Left ventricle myocardium superior (tissue), 1 donor: ENCODE measurements at places on chromosomes 6 and 20. TPM values are rescaled to one million over a fixed set of nuclear protein-coding genes. Genes with fewer than 3 reads are reported as not detected.

- DNase-seq = peak; percentile 32
These were observed 643 bp upstream of the SLC35D3 start for GRCh38 chr6:136921381-136921935.

DNA sequence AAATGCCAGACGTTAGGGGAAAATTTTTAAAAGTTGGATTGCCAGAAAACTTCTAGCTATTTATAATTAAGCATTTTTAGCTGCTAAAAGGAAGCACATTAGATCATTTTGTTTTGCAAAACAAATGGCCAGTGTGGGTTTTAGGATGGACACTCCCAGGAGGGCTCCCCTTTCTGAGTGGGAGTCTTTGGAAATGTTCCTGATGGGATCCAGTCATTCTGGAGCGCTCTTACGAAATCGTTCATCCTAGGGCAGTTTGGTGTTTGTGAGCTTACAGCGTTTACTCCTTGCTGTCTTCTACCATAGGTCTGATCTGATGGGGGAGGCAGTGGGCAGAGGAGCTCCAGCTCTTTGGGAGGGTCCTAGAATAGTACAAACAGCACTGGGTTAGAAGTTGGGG is 14.7 kb downstream of the GNAS start:
- no peak for DNase-seq

DNA sequence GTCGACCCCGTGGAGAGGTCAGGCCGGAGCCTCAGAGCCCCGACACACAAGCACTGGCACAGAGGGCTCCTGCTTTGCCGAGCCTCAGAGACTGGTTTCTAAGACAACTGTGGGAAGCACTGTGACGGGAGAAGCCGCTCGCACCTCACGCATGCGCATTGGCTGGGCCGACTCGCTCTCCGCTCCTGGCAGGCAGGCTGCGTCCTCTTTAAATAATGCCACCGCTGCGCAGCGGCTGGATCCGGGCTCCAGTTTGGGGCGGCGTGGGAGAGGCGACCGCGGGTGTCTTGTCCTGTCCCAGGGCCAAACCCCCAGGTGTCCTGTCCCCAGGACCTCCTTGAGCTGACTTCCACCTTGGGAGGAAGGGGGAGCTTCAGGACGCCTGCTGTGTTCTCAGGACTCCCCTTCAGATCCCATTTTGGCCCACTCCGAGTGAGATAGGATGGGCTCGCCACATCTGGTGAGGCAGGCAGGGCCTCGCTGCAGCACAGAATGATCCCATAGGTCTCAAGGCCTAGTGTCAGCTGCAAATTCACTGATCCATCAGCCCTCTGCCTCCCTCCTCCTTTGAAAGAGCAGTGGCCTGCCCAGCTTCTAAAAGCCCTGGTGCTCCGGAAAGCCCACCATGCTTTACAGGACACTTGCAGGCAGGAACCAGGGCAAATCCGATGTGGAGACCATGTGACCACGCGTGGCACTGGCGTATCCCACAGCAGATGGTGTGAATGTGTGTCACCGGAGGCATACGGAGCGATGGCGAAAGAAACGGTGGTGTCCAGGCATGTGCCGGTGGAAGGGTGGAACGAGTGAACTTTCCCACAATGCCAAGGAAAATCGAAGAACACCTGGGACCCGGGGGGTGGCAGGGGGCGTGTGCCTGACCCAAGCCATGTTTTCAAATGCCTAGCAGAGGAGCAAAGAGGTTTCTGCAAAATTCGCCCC is 169.3 kb upstream of the ZNF337 start:
- DNase-seq = peak; percentile 90

GRCh38 chr6:37038292-37039198 is 33.1 kb downstream of the FGD2 start:
- peak; percentile 71 for DNase-seq

DNA sequence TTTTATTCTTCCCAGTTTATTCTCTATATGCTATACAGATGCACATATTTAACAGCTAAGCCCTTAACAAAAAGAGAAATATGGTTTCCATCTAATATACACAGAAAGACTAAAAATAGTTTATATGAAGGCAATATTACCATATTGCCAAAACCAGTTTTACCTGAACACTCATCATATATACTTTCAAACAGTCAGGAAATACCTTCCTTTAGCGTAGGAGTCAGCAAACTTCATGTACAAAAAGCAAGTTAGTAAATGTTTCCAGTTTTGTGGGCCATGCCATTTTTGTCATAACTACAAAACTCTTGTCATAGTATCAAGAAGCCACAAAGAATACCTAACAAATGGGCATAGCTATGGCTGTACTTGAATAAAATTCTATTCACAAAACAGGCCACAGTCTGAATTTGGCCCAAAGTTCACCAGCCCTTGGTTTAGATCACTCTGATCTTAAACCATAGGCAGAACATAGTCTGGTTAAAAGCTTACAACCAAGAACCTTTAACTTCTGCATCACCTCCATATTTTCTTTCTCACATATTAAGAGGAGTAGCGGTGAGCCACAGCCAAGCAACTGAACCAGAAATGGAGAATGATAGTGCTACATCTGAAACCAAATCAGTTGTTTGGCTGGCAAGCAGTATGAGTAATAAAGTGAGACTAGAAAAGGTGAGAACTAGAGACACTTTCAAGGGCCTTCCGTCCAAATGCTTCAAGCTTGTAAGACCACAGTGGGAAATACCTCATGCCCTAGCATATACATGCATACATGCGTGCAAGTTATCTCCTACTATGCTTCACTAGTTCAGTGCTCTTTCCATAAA is 116.6 kb downstream of the PTPRK start:
- no peak for DNase-seq

GRCh38 chr20:21159658-21160380 is 33.9 kb downstream of the KIZ start:
- no peak for DNase-seq

CAGE1 gene
- not detected for total RNA-seq

DNA sequence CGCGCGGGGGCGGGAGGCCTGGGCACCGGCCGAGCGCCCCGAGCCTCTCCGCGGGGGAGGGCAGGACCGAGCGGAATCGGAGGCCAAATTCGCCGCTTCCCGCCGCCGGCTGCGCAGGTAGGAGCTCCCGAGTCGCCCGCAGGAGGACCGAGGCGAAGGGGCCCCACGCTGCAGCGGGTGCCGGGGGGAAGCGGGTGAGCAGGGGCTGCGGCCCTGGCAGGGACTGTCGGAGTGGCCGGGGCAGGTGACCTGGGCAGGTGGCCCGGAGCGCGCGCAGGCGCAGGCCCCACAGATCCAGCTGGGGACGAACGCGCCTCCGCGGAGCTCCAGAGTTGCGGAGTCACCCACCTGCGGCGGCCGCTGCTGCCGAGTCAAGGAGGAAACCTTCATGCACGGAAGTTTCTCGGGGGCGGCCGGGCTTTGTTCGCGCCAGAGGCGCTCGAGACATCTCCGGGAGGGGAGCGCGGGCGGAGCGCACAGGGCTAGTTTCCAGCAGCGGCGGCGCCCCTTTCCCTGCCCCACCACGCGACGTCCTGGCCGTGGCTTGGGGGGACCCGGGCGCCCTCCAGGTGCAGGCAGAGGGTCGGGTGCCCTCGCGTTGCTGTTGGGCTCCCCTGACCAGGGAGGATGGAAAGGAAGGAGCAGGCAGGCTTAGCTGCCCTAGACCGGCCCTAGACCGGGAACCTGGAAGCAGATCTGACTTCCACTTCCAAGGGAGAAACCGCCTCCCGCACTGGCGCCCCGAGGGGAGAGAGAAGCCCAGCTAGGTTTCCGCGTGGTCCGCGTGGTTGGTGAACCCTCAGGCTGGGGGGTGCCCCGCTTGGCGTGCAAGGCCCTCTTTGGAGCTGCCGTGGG is 590 bp downstream of the SLCO4A1 start:
- DNase-seq = no peak

BPIFB1 gene
- not detected for total RNA-seq

DNA sequence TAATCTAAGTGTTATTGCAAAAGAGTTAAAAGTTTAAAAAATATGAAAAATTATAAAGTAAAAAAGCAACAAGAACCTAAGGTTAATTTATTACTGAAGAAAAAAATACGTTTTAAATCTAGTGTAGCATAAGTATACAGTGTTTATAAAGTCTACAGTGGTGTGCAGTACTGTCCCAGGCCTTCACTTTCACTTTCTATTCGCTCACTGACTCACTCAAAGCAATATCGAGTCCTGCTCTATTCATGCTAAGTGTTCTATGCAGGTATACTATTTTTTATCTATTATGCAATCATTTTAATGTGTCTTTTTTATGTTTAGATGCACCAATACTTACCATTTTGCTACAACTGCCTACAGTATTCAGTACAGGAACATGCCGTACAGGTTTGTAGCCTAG is 113.0 kb downstream of the MANEA start:
- no peak for DNase-seq

DNA sequence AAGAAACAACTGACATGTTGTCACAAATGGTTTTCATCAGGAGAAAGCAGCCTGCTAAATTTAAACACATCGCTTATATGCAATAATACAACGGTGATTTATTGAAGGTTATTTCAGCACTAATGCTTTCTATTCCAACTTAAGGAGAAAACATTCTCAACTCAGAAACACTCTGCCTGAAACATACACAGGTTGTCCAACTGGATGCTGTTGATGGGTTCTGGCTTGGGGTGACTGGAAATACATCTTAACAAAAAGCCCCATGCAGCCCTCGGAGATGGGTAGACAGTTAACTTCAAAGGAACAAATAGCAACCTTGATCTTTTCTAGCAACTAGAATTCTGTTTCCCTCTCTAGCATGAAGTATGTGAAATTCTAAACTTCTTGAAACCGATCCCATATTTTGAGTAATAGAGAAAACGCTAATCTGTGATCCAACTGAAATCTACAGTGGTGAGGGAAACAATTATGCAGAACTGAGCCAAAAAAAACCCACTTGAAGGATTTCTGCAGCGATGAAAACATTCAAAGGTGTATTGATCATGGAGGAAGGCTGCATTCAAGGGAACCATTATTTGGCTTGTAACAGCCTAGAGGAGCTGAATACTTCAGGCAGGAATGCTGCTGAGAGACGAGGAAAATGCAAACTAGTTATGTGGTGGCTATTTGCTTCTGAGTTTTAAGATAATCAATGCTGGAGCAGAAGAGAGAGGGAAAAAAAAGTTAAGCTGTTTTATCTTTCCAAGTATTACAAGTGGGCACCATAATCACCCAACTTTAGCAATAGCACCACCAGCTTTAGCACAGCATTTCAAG is 6.9 kb downstream of the ZMYND8 start:
- DNase-seq = no peak

GRCh38 chr20:2283706-2284423 is 11.9 kb upstream of the TGM3 start:
- no peak for DNase-seq

TCF15 gene
- total RNA-seq = 11.8 TPM

DNA sequence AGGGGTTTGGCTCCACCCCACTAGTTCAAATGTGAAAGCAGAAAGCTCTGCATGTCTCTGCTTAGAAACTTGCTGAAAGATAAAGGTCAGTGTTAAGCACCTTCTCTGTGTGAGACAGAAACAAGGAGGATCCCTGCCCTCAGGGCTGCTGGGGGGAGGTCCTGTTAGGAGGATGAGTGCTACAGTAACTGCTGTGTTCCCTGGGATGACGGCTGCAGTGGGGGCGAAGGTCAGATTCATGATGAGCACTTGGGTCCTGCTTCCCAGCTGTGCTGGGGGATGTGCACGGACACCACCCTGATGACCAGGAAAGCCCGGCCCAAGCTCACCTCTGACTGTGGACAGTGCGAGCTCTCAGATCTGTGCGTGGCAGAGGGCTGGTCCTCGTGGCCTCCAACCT is 252.6 kb downstream of the DLL1 start:
- peak; percentile 20 for DNase-seq

- DNase-seq = no peak
These were observed 119.0 kb upstream of the PRSS16 start for GRCh38 chr6:27128311-27129094.

HNF4A gene
- total RNA-seq = not detected

- peak; percentile 56 for DNase-seq
These were observed at the start of gene RAET1L for GRCh38 chr6:150025201-150025917. Gene RAET1L, minus strand, starts transcription at chr6:150025532. Its CDS starts 61 bp downstream, at chr6:150025471.

ENTPD6 gene
- total RNA-seq = 130 TPM
